ENCODE measurements at places on chromosomes 3 and 15.

DNA sequence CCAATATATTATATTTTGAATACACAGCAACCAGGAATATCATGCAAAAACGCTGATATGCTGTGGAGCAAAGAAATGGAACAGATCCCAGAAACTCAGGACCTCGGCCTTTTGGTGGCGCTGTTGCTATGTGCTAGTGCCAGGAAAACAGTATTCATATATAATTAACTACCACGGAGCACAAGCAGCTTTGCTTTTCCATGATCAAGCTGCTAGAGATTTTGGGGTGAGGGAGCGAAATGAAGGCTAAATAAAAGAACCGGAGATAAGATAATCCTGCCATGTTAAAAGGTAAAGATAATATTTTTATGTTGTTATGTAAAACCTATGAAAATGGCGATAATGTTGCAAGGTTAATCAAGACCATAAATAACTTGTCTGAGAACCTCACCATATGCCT lies 157.7 kb upstream of the FAM3D start:
- DNase-seq = peak; percentile 77

DNA sequence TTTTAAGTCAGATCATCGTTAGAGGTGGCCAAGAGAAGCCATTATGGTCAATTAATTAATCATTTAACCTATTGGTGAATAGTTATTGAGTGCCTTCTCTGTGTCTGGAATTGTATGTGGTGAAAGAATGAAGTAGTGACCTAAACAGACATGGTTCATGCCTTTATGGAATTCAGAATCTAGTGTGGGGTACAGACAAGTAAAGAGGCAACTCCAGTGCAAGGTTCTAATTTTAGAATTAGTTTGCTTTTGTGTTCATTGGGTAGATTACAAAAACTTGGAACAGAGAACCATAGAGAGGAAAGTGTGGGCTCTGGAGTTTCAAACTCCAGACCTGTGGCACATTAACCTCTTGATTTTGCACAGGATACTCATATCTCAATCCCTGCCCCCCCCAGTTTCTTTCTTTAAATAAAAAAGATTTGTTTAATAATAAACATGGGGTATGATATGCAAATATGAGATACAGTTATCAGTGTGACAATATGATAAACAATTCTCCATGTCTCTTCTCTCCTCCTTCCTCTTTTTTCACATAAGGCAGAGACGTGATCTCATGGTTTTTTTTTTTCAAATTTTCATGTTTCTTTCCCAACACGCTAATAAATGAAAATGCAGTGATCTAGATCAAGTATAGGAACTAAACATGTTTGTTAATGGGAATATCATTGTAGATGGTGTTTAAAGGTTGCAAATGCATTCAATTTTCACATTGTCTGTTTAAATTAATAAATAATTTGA lies 117.9 kb downstream of the MITF start:
- no peak for DNase-seq

DNA sequence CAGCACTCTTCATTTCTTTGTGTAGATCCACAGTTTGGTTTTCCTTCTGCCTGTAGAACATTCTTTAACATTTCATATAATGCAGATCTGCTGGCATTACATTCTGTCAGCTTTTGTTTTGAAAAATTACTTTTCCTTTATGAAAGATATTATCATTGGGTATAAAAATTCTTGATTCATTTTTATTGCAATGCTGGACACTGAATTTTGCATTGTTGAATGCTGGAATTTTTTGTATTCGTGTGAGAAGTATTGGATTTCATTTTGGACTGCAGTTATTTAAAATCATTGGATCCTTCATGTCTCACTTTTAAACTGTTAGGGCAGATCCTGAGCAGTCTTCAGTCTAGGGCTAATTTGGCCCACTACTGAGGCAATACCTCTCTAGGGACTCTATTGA lies 67.1 kb downstream of the SNRK start:
- no peak for DNase-seq

DNA sequence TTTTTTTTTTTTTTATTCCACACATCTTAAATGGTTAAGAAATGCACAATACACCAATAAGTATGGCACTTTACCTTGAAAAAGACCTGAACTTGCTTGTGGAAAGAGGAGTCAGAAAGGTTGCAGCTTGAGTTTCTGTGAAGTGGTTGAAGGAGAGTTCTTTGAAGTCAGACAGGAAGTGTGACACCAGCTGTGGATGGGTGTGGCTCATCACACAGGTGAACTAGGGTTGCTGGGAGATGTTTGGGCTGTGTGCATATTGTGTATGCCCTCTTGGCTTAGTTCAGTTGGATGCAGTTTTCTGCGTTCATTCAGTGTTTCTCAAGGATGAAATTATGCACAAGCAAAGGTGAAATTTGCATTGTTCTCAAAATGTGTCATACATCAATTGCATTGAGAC lies 6.3 kb downstream of the AEN start:
- no peak for DNase-seq

- peak; percentile 1 for DNase-seq
These were observed 185.1 kb upstream of the AGTR1 start for GRCh38 chr3:148512648-148513047.

- no peak for DNase-seq
These were observed 31.0 kb downstream of the SRPRB start for GRCh38 chr3:133836497-133837158.

DNA sequence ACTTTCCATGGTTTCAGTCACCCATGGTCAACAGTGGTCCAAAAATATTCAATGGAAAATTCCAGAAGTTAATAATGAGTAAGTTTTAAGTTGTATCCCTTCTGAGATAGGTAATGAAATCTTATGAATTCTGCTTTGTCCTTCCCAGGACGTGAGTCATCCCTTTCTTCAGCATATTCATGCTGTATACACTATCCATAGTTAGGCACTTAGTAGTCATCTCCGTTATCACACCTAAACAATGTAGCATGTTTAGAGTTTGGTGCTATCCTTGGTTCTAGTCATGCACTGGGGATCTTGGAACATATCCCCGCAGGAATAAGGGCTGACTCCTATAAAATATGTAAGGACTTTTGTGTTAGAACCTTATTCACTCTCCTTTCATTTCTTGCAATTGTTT lies 153.2 kb downstream of the UNC13C start:
- no peak for DNase-seq

DNA sequence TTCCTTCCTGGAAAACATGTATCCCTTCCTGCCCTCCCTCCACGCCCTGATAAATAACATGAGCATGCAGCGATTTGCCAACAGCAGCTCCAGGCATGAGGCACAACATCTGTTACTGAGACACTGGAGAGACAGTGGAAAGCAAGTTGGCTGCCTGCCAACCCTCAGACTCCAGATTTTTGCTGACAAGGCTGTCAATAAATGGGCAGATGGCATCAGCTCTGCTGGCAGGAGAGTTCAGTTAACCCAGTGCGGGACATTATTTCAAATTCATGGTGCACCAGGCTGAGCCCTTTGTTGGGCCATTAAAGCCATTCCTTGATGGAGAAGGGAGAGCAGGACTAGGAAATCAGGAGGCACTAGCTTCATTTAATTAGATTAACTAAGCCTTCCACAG lies 293.3 kb downstream of the MEX3B start:
- DNase-seq = peak; percentile 3

- DNase-seq = no peak
These were observed 644.5 kb upstream of the GRM7 start for GRCh38 chr3:6216135-6217026.
